ENCODE measurements at places on chromosomes 3 and 15. TPM values are rescaled to one million over a fixed set of nuclear protein-coding genes. Genes with fewer than 3 reads are reported as not detected.

GRCh38 chr3:71129611-71130431 is 453.7 kb downstream of the FOXP1 start:
- DNase-seq, result peak; percentile 21

- no peak for DNase-seq
These were observed 33.6 kb downstream of the SQOR start for GRCh38 chr15:45668386-45668785.

DNA sequence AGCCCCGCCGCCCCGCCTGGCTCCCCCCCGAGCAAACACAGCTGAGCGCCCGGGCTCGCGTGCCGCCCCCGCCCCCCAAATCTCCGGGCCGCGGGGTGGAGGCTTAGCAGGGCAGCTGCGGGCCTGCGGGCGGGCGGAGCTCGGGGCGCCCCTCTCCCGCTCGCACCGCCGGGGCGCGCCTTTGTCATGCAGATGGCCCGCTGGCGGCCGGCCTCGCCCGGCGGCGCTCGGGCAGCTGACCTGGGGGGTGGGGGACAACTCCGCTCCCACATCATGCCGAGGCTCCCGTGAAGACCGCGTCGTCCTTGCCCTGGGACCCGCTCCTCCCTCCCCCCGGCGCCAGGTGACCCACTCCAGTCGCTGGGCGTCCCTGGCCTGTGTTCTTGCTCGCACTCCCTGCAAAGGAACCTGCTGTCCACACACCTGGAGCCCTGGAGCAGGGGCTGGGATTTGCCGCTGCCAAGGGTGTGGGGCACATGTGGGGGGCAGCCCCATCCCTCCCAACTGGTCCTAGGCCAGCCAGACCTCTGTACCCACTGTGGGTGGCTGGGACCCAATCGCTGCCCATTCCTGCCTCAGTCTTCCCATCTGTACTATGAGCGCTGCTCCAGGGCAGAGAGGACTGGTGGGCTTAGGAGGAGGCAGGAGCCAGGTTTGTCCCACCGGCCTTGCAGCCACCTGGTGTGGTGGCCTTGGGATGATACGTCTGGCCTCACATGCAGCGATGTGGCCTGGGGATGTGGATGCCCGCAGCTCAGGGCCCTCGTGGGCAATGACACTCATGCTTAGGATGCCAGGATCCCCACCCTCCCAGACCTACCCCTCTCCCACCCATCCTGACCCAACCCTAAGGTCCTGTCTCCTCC is 33.5 kb downstream of the DNAJB8 start:
- no peak for DNase-seq

DNA sequence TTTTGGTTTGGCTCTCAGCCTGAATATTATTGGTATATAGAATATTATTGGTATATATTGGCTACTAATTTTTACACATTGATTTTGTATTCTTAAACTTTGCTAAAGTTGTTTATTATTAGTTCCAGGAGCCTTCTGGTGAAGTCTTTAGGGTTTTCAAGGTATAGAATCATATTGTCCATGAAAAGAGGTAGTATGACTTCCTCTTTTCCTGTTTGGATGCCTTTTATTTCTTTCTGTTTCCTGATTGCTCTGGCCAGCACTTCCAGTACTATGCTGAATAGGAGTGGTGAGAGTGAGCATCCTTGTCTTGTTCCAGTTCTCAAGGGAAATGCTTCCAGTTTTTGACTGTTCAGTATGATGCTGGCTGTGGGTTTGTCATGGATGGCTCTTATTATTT is 107.3 kb upstream of the LIPC start:
- DNase-seq, result no peak

DNA sequence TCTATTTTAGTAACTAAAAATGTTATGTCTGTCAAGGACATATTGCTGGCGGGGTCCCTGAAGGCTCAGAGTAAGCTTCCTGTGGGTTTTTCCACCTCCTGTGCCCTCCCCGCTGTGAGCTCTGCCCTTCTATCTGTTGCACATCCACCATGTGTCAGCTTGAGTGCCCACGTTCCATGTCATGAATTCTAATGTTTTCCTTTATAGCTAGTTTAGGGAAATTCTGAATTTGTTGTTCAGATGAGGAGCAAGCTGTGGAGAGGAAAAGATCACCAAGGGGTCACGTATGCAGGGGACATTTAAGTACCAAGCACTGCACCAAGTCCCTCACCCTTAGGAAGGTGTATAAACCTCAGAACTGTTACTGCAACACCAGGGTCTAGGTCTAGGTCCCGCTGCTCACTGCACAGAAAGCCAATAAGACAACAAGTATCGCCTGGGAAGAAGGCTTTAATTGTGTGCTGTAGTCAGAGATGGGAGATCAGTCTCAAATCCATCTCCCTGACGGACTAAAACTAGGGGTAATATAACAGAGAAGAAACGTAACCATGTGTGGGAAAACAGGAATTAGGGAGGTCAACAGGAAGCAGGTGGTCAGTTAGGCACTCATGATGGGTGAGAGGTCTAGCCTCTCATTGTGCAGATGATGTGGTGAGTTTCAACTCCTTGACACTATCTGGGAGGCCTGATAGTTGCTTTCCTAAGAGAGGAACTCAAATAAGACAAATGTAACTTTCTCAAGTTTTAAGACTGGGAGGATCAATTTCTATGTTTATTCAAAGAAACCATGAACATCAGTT is 9.7 kb downstream of the GP9 start:
- DNase-seq, result no peak

Gene ADAMTS9
- total RNA-seq, result not detected

Measured in T-cell (primary cell).